ENCODE measurements at places on chromosomes 6 and 20. TPM values are rescaled to one million over a fixed set of nuclear protein-coding genes. Genes with fewer than 3 reads are reported as not detected.

Gene RSPH3
- total RNA-seq = 2.7 TPM

Gene TNXB
- 8.6 TPM for total RNA-seq

Gene GPLD1
- total RNA-seq = 0.34 TPM

Gene LINC00237
- not detected for total RNA-seq

Gene BPIFB1
- not detected for total RNA-seq

Gene EEF1A2
- total RNA-seq = not detected

Gene PLG
- total RNA-seq = 0.69 TPM

DNA sequence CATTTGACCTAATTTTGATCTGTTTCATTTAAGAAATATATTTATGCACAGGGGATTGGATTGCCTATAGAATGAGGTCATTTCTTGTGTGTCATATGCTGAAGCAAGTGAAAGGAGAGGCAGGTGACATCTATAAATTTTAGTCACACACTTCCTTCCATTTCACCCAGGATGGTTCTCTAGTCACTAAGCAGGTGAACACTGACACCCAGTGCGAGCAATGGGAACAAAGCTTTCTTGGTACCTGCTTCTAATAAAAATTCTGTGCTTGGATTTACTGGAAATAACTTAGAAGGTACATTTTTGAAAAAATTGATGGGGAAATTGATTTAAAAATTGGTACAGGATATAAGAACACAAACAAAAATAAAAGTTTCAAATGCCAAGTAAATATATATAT is 66.9 kb upstream of the MC3R start:
- H3K27me3 ChIP-seq = no peaks in the 10 kb centered on the region
- DNase-seq = no peak
- no peaks in the 10 kb centered on the region for H3K4me1 ChIP-seq
- no peaks in the 10 kb centered on the region for H3K36me3 ChIP-seq
- no peak overlapping the region for H3K27ac ChIP-seq

DNA sequence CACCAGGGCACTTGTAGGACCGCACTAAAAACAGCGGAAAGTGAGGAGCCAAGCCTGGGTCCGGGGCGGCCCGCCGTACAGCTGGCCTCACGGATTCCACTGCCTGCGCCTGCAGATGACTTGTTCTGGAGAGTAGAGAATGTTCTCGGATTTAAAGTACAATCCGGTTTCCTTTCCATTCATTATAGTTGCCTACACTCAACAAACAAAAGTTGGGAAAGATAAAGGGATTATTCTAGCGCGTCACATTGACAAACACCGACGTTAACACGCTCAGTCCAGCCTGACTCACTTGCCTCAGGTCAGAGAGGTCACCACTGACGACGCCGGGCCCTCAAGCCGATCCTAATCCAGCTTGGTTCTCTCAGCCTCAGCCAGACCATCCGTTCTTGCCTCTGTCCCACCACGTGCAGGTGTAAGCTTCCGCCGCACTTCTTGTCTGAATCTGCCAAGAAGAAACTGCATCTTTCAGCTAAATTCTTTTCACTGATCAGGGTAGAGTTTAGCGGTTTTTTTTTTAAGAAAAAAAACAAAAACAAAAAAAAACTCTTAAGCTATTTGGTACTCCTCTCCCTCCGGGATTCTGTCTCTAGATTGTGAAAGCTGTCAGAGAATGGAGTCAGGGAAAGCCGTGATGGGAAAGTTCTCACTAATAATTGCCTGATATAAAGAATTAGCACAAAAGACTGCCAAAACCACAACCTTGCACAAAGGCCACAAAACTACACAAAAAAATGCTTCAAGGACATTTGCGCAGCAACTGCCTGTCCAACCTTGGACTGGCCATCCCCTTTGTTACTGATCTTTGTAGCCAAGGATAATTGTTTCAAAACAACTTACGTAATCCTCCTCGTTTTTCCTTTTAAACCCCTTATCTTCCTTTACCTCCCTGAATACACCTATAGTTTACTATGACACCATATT is 1.1 kb upstream of the PHF10 start:
- H3K27ac ChIP-seq = peak overlapping the region; percentile 68
- peaks cover 4% of the 10 kb centered on the region for H3K27me3 ChIP-seq
- DNase-seq = no peak
- H3K4me3 ChIP-seq = peak overlapping the region; percentile 77
- peaks cover 27% of the 10 kb centered on the region for H3K4me1 ChIP-seq

- no peaks in the 10 kb centered on the region for H3K36me3 ChIP-seq
- H3K27ac ChIP-seq = no peak overlapping the region
- no peak for DNase-seq
- no peak overlapping the region for H3K4me3 ChIP-seq
- H3K27me3 ChIP-seq = no peaks in the 10 kb centered on the region
- no peaks in the 10 kb centered on the region for H3K4me1 ChIP-seq
These were observed 321.2 kb upstream of the ADGRB3 start for GRCh38 chr6:68313911-68314310.

DNA sequence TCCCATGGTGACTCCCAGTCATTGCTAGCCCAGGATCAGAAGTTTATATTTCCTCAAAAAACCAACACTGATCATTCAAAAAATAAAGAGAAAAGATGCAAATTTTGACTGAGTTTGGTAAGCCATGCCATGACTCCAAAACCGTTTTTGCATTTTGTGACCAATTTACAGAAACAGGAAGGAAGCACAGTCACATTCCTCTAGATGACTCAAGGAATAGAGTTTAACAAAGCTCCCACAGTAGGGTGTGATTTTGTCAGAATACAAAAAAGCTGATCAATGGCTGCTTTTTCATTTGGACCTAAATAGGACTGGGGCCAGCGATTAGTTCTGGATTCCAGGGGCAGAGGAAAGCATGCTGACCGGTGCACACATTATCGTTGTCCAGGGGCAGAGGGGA is 179.4 kb upstream of the AFDN start:
- peaks cover 6% of the 10 kb centered on the region for H3K27me3 ChIP-seq
- no peaks in the 10 kb centered on the region for H3K4me1 ChIP-seq
- no peak overlapping the region for H3K27ac ChIP-seq
- H3K36me3 ChIP-seq = no peaks in the 10 kb centered on the region

DNA sequence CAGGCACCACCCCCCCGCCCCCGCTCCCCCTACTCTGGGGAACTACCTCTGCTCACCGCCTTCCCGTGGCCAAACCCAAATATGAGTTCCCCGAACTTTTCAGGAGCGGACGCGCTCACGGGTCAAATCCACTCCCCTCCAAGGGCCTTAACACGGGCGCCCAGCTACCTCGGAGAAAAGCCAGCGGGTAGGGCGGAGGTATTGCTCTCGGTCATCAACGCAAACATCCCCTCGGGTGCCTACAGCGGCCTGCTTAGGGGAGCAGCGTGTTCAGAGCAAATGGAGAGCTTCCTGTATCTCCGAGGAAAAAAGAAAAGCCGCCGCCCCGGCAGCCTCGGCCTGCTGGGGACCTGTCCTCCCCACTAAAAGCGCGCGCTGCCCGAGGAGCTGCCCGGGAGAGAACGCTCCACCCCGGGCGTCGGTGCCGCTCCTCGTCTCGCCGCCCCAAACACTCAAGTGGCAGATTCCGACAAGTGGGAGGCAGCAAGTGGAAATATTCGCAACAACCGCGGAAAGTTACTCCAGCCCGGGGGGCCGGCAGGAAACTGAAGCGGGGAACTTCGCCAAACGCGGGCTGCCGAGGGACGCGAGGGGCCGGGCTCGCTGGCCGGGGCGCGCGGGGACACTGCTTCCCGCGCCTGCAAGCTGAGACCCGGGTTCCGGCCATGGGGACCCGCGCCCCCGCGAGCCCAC is 699 bp downstream of the PTPRT start:
- H3K27ac ChIP-seq = no peak overlapping the region
- no peaks in the 10 kb centered on the region for H3K4me1 ChIP-seq
- H3K36me3 ChIP-seq = no peaks in the 10 kb centered on the region
- H3K27me3 ChIP-seq = peaks cover 42% of the 10 kb centered on the region
- no peak overlapping the region for H3K4me3 ChIP-seq

DNA sequence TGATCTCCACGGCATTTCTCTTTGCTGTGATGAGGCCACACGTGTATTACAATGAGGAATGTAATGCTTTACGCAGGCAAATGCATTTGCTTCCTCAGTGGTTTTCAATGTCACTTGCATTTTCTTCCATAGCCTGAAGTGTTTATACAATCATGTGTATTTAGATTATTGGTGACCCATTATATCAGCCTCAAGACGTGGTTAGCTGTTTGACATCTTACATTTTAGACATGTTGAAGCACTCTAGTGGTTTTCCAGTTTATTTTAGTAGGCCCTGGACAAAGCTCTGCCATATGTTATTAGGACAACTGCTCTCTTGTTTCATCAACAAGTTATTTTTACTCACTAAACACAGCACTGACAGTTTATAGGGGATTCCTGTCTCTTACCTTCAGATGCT is 200.4 kb downstream of the UTRN start:
- H3K4me3 ChIP-seq = no peak overlapping the region
- H3K27ac ChIP-seq = no peak overlapping the region
- no peaks in the 10 kb centered on the region for H3K27me3 ChIP-seq
- DNase-seq = no peak
- peaks cover 35% of the 10 kb centered on the region for H3K36me3 ChIP-seq
- peaks cover 19% of the 10 kb centered on the region for H3K4me1 ChIP-seq

GRCh38 chr20:49592120-49592519 is 24.2 kb upstream of the PTGIS start:
- no peaks in the 10 kb centered on the region for H3K27me3 ChIP-seq
- H3K4me3 ChIP-seq = peak overlapping the region; percentile 18
- peak overlapping the region; percentile 97 for H3K27ac ChIP-seq
- H3K36me3 ChIP-seq = peaks cover 24% of the 10 kb centered on the region
- H3K4me1 ChIP-seq = peaks cover 67% of the 10 kb centered on the region

DNA sequence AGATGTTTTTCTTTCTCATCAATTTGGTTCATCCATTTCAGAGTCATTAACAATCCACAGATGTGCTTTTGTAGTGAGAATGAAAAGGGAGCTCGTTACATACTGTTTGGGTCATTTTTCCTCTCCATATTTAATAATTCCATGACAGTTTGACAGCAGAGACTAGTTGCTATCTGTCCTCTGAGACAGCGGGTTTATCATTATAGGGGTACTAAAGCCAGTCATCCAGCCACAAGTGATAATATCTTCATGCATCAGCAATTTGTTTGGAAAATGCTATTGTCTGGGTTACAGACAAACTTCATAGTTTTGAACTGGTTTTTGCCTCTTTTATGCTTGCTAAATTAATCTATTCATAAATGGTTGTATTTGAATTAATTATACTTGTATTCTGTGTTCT is 350.6 kb upstream of the FLRT3 start:
- H3K27ac ChIP-seq = no peak overlapping the region
- no peaks in the 10 kb centered on the region for H3K36me3 ChIP-seq
- no peaks in the 10 kb centered on the region for H3K4me1 ChIP-seq
- no peak overlapping the region for H3K4me3 ChIP-seq
- H3K27me3 ChIP-seq = no peaks in the 10 kb centered on the region

- H3K36me3 ChIP-seq = no peaks in the 10 kb centered on the region
- peaks cover 5% of the 10 kb centered on the region for H3K4me1 ChIP-seq
- H3K4me3 ChIP-seq = no peak overlapping the region
- no peak for DNase-seq
These were observed 99.3 kb downstream of the PSMB1 start for GRCh38 chr6:170453586-170454511.

DNA sequence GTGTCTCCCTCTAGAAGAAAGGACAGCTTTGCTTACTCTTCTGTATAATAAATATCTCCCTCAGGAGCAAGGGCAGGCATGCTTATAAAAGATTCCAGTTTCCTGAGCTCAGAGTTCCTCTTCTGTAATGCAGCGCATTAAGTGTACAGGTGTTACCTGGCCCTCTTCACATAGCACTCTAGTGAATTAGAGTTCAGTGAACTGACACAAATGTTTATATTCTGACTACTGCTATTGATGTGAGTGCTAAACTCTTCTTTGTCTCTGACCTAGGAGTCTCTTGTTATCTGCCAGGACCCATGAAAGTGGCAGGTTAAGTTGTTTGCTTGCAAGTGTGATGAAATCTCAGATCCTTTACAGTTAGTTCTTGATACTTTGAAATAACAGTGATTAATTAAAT is 33.5 kb downstream of the CYB5R4 start:
- no peak overlapping the region for H3K4me3 ChIP-seq
- peaks cover 3% of the 10 kb centered on the region for H3K4me1 ChIP-seq
- no peak for DNase-seq
- peaks cover 14% of the 10 kb centered on the region for H3K36me3 ChIP-seq
- H3K27ac ChIP-seq = no peak overlapping the region

- DNase-seq = no peak
- H3K4me3 ChIP-seq = no peak overlapping the region
- H3K4me1 ChIP-seq = no peaks in the 10 kb centered on the region
- H3K27me3 ChIP-seq = no peaks in the 10 kb centered on the region
- no peaks in the 10 kb centered on the region for H3K36me3 ChIP-seq
- no peak overlapping the region for H3K27ac ChIP-seq
These were observed 196.3 kb downstream of the SYNDIG1 start for GRCh38 chr20:24665741-24666191.

DNA sequence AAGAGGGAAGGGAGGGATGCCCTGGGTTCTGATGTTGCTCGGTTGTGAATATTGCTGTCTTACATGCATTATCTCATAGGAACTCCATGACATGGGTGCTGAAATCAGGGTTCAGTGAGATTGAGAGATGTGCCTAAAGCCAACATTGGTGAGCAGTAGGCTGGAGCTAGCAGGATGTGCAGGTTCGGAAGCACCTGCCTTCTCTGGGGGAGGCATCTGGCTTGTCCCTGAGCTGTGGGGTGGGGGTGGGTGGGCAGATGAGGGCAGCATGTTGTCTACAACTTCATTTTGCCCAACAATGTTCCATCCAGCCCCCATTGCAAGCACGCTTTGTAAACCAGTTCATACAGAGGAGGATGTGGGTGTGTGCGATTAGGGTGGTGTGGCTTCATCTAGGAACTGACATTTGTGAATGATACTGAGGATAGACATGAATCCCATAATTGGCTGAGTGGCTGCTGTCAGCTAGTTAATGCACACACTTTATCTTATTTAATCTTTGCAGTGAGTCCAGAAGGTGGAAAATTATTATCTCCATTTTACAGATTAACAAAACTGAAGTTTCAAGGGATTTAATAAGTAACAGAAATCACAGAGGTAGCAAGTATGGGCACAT is 119.4 kb downstream of the SYNDIG1 start:
- no peaks in the 10 kb centered on the region for H3K36me3 ChIP-seq
- H3K4me3 ChIP-seq = no peak overlapping the region
- H3K4me1 ChIP-seq = no peaks in the 10 kb centered on the region
- no peak for DNase-seq
- H3K27me3 ChIP-seq = peaks cover 2% of the 10 kb centered on the region
- no peak overlapping the region for H3K27ac ChIP-seq

DNA sequence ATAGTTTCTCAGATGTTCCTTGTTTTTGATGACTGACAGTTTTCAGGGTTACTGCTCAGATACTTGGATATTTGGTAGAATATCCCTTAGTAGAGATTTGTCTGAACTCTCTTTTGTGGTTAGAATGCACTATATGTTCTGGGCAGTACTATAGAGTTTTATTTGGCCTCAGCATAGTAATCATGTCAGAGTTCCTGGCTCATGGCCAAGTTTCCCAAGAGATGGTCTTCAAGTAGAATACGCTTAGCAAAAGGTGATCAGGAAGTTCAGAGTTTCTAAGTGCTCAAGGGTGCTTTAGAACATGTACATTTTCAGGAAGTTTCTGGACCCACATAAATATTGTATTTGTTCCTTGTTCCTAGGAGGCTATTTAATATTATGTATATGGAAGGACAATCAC is 1209.7 kb upstream of the GJE1 start:
- H3K4me1 ChIP-seq = no peaks in the 10 kb centered on the region
- no peak overlapping the region for H3K27ac ChIP-seq
- H3K4me3 ChIP-seq = no peak overlapping the region
- H3K36me3 ChIP-seq = no peaks in the 10 kb centered on the region
- DNase-seq = no peak
- H3K27me3 ChIP-seq = peaks cover 2% of the 10 kb centered on the region

Measured in activated naive CD8-positive, alpha-beta T cell treated with anti-CD3 and anti-CD28 coated beads, Interleukin-2, amount 10 ng/mL, durations not matched to agents 7 days and 5 days (primary cell).